ENCODE measurements at places on chromosomes 2 and 18.

- DNase-seq, result no peak
Measured at GRCh38 chr2:173159791-173160463, 84.3 kb downstream of the MAP3K20 start.

DNA sequence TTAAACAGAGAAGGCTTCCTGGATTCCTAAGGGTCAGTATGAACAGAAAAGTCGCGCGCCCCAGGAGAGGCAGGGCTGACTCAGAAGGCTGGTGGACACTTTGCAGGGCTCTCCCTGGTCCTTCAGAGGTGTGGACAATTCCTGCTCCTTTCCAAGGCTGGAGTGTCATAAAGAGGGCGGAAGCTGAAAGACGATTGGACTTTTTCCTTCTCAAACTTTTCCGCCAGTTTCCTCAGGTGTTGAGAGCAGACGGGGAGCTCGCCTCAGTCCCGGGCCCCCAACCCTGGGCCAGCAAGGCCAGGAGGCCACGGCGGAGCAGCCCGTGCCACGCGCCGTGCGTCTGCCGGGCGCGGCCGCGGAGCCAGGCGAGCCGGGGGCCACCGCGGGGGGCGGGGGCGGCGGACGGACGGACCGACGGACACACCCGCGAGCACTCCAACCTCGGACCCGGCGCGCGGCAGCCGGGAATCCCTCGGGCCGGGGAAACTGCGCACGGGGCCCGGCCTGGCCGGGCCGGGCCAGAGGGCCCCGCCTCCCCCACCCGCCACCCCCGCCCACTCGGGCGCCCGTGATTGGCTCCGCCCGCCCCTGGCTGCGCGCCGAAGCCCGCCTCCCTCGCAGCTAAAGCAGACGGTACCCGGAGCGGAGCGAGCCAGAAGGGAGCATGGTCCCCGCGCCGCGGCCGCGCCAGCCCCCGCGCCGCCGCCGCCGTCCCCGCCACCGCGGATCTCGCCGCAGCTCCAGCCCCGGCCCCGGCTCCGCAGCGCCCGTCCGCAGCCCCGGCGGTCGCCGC, at the start of gene KLHL29:
Gene KLHL29 (plus strand): TSS at position 629 of the 793 bp plus-strand sequence. CDS start 177,018 bp downstream, outside the sequence.
- peak; percentile 89 for DNase-seq

DNA sequence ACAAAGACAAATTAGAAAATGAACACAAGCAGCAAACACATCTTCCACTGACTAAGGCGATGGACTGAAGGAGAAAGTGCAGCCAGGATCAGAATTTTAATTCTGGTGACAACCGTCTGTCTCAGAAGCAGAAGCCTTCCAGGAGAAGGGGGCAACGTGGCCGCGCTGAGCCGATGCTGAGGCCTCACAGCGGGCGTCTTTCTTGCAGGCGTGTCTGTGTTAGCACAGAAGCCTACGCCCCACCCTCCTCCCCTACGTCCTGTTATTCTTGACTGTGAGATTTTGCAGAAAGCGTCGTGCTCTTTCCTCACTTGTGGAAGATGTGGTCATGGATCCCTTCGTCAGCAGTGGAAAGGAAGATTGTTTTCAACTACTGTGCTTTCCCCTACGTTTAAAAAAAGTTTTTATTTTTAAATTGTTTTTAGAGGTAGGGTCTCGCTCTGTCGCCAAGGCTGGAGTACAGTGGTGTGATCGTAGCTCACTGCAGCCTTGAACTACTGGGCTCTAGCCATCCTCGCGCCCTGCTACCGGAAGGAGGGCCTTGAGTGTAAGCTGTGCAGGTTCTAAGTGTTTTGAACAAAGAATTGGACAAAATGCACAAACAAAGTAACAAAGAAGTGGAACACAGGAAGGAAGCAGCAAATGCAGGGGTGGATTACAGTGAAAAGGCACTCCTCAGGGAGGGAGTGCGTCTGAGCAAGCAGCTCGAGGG, 422.0 kb downstream of the GALR1 start:
- DNase-seq, result no peak

- no peak for DNase-seq
Measured at GRCh38 chr2:112728378-112729175, 7.8 kb downstream of the NT5DC4 start.

- DNase-seq, result no peak
Measured at GRCh38 chr18:71583252-71583651, 960.9 kb downstream of the CBLN2 start.

DNA sequence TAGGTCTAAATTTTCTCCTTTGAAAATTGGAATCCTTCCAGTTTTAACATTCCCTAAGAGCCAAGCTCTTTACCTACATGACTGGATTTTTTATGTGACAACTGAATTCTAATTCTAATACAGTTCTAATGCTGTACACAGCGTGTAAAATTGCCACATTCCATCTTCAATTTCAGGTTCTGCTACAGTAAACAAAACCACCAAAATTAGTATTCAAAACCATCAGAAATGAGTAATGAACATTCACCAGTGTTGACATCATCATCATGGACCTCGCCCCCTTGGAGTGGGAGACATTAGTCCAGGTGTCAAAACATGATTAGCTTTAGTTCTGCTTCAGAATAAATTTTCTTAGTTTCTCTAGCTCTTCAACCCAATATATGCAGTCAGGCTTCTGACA, 133.6 kb downstream of the MBD2 start:
- no peak for DNase-seq

DNA sequence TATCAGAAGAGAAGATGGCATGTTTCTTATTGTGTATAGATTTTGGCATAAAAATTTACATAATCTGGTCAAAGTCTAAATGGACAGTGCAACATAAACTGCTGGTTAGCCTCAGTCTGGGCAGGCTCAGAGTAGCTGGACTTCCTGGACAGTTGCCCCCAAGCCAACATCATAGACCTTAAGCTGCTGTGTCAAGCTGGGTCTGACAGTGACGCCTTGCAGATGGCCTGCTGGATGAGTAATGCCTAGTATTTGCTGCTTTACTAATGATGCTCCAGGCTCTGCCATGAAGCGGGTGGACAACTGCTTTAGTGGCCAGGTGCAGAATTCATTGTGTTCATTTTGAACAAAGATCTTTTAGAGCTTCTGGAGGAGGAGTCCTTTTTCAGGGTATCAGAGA, 603.7 kb upstream of the ZEB2 start:
- DNase-seq, result peak; percentile 7

DNA sequence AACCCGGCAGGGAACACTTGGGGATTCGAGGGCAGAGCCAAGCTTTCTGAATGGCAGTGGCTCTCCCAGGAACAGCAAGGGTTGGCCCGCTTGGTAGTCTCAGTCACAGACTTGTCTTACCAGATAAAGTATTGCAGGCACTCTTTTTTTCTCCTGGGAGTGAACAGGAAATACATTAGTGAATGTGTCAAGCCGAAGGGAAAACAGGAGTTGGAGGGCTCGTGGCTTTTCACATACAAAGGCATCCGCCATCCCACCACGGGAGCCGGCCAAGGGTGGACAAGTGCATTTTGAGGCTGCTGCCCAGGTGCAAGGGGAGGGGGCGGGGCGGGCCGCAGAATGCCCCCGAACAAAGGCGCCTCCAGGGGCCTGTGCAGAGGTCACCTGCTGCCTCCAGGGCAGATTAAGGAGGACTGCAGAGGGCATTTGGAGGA, 163.3 kb upstream of the SIX3 start:
- DNase-seq, result peak; percentile 94

- DNase-seq, result no peak
Measured at GRCh38 chr2:69546646-69547045, 96.9 kb downstream of the AAK1 start.

DNA sequence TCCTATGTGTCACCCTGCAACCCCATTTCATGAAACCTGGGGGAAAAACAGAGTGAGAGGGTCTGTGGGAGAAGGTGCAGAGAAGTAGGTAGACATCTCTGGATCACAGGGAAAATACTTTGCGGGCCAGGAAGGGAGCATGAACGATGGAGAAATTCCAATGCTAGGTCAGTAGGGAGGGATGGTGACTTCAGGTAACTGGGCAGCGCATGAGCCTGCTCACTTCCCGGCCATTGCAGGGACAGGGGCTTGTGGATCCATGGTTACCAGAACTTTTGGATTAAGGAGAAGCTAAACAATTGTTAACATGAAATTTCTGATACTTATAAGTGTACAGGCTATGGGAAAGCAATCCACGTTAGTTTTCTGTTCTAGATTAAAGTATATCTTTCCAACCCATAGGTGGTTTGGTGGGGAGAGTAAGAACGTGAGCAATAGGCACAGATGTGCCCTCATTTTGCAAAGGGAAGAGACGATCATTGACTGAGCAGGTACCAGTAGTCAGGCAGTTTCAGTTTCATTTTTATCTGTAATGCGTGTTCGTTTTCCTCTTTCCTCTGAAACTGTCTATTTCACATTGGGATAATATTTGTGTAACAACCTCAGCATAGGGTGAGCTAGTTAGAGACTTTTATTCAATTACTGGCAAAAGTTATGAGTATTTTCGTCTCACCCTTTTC, 65.0 kb downstream of the NYAP2 start:
- DNase-seq, result no peak

GRCh38 chr2:212791569-212791968, 253.0 kb upstream of the ERBB4 start:
- no peak for DNase-seq

DNA sequence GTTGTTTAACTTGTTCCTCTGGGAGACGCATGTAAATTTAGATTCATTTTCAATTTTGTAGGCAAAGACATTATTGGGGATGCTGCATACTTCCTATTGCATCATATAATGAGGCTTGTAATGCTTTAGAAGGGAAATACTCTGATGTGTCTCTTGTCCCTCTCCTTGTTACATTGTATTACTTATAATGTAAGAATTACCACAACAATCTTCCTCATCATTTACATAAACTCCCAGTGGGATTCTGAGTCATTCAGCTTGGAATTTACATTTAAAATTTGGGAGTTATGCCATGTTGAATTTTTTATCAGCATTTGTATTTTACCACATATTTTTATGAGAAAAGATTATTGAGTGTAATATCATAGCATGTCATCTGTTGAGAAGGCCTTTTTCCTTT, 963.4 kb upstream of the NRXN1 start:
- DNase-seq, result no peak

DNA sequence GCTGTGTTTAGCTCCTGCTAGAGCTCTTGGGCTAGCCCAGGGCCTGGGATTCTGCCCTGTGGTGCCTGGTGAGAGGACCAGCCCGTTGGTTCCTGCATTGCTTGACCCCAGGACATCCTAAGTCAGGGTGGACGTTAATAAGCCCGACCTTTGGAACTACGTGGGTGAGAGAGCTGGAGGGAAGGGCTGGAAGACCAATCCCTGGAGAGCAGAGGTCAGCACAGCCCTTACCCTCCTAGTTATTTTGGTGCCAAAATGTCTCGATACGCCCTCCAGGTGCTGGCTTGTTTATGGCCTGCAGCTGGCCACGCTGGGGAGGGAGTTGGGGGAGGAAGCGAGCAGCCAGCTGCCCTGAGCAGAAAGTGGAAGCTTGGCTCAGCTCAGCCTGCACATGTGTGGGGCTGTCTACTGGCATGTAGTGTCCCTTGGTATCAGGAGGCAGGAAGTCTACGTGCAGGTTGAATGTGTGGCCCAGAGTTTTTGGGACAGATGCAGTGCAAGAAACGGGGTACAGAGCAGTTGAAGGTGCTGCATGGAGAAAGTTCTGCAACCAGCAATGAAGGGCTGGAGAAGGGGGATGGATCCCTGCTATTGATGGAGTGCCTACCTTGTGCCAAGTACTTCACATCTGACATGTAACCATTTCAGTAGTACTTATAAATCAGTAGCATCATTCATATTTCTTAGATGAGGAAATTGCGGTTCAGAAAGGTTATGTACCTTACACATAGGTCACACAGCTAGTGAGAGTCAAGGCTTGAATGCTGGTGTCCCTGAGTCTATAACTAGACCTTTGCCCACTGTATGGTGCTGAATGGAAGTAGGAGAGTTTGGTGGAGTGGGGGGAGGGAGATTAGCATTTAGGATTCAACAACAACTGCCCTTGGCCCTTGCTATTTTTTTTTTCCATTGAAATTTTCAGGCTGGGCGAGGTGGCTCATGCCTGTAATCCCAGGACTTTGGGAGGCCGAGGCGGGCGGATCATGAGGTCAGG, 5.0 kb upstream of the DGKD start:
- DNase-seq, result no peak

GRCh38 chr18:2905854-2906703, 59.3 kb downstream of the EMILIN2 start:
- no peak for DNase-seq

DNA sequence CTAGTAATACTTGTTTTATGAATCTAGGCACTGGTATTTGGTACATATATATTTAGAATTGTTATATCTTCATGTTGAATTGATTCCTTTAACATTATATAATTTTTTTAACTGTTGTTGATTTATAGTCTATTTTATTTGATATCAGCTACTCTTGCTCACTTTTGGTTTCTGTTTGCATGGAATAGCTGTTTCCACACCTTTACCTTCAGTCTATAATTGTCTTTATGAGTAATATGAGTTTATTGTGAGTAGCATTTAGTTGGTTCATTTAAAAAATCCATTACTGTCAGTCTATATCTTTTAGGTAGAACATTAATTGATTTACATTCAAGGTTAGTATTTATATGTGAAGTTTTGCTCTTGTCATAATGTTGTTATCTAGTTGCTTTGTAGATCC, 58.6 kb downstream of the SMCHD1 start:
- no peak for DNase-seq

GRCh38 chr2:55707751-55708150, 14.1 kb upstream of the PNPT1 start:
- no peak for DNase-seq
